ENCODE measurements at places on chromosomes 11 and 22.

- DNase-seq: no peak
Observed at GRCh38 chr11:111334532-111335502, 36.5 kb downstream of the POU2AF3 start.

DNA sequence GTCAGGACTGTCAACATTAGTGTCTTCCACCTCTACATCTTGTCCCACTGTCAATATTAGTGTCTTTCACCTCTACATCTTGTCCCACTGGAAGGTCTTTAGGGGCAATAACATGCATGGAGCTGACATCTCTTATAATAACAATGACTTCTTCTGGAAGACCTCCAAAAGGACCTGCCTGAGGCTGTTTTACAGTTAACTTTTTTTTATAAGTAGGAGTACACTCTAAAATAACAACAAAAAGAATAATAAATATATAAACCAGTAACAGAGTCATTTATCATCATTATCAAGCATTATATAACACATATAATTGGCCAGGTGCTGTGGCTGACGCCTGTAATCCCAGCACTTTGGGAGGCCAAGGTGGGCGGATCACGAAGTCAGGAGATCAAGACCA lies 57.5 kb downstream of the PAK1 start:
- DNase-seq: no peak

- no peak for DNase-seq
Observed at GRCh38 chr11:134478176-134478575, 66.1 kb upstream of the B3GAT1 start.

- no peak for DNase-seq
Observed at GRCh38 chr22:26756675-26757293, 99.4 kb downstream of the MIAT start.

GRCh38 chr11:4682623-4683419 lies 14.8 kb downstream of the OR51E2 start:
- DNase-seq: no peak

GRCh38 chr11:73614591-73614990 lies 16.7 kb upstream of the FAM168A start:
- no peak for DNase-seq

Measured in central memory CD4-positive, alpha-beta T cell (primary cell).